ENCODE measurements at places on chromosomes 4 and X. TPM values are rescaled to one million over a fixed set of nuclear protein-coding genes. Genes with fewer than 3 reads are reported as not detected.

DNA sequence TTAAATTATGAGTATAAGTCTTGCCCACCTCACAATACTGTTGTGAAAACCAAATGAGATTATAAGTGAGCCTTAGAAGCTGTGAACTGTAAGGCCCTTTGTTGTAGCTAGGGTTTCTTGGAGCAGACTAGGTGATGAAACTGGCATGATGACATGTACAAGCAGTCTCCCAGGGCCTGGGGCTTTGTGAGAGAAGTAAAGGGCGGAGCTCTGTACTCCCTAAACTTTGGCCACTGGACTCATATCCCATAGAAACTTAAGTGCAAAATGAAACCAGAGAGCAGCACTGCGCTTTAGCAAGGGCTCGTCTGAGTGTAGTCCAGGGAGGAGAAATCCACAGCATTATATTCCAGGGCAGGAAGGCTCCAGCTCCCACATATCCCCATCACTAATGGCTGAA lies 385.6 kb upstream of the FGF16 start:
- DNase-seq: no peak

DNA sequence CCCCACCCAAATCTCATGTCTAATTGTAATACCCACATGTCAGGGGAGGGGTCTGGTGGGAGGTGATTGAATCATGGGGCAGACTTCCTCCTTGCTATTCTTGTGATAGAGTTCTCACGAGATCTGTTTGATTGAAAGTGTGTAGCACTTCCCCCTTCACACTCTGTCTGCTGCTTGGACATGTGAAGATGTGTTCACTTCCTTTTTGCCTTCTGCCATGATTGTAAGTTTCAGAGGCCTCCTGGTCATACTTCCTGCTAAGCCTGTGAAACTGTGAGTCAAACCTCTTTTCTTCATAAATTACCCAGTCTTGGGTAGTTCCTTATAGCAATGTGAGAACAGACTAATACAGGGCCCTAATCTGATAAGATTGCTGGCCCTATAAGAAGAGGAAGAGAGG lies 1514.8 kb downstream of the RPA4 start:
- DNase-seq: no peak

DNA sequence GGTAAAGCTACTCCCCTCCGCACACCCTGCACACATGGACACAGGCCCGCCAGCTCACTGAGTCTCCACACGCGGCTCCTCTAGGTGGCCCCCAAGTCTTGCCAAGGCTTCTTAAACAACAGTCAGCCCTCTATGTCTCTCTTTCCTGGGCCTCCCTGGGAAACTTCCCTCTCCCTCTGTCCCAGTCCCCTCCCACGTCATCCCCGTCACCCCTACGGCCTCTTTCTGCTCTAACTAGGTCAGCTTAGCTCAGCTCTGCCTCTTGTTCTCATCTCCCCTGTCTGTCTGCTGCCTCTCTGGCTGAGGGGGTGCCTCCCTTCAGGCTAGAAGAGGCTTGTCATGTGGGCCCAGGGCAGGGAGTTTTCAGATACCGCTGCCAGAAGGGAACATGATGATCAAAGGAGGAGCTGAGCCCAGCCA lies 38.8 kb downstream of the SEPTIN6 start:
- DNase-seq: no peak

DNA sequence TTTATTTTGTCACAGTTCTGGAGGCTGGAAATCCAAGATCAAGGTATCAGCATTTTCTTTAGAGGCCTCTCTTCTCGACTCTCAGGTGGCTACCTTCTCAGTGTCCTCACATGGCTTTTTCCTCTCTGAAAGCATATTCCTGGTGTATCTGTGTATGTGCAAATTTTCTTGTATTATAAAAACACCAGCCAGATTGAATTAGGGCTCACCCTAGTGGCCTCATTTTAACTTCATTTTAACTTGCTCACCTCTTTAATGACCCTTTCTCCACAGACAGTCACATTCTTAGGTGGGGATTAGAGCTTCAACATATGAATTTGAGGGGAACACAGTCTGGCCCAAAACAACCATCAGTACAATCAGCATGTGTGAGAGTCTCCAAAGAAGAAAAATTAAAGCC lies 542.4 kb upstream of the FAM241A start:
- DNase-seq: no peak

DNA sequence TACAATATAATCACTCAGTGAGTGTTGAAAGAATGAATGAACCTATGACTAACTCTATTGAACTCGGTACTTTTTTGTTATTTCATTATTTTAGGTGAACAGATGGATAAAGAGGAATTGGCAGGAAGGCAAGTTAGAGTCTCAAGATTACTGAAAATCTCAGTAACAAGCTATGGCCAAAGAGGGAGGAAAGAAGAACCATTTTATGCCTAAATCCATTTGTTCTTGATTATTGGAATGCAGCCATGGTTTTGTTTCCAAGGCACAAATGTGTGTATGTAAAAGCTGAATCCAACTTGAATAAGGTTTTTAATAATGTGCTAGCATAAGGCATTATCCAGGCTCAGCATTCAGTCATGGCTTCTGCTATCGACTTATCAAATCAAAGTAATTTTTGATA lies 196.4 kb downstream of the DTHD1 start:
- no peak for DNase-seq

GRCh38 chr4:13920111-13920875 lies 292.8 kb upstream of the BOD1L1 start:
- no peak for DNase-seq

DNA sequence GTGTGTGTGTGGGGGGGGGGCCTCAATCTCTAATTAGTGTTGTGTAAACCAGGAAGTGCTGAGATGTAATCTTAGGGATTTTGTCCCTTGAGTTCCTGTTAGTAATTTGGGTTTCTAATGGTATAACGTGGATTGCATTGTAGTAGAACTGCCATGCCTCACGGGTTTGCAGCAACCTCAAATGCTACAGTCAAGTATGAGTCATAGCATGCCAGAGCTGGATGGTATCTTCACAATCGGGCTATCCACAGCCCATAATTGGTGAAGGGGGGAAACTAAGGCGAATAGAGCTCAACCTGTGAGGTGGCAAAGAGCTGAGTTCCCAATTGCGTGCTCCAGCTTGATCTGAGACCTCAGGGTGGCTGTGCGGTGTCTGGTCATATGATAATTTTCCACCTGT lies 2.2 kb upstream of the FMR1NB start:
- no peak for DNase-seq

The ADH1C gene
- 271 TPM for total RNA-seq

The GNL3L gene
- 23.2 TPM for total RNA-seq

The NEXMIF gene
- total RNA-seq: 6.8 TPM

The ADGRG4 gene
- total RNA-seq: 0.03 TPM

The TMEM31 gene
- total RNA-seq: not detected

The PCDH19 gene
- total RNA-seq: 1.0 TPM

The SAT1 gene
- total RNA-seq: 574 TPM

The PPEF2 gene
- 0.43 TPM for total RNA-seq
